NCI-H2081 treated with DMSO at 0.1 percent for 48 hours (cell line): ENCODE measurements at places on chromosomes 1 and 21.
A peak's percentile ranks its signal among the peaks of the same experiment; 100 is the strongest.

DNA sequence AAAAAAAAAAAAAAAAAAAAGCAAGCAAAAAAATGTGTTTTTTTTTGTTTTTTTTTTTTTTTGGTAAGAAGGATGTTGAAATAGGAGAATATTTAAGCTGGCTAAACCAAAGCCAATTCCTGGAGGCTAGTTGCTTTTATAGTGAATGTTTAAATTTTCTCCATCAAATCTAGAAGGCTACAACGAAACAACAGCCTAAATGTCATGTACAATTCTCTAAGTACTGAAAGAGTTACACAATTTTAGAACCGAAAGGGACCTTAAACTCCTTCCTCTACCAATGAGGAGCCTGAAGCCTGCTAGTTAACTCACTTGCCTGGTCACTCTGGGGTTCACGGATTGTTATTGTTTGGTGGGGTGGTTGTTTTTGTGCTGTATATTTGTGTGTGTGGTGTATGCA lies 3.5 kb downstream of the WLS start:
- no peak for DNase-seq

DNA sequence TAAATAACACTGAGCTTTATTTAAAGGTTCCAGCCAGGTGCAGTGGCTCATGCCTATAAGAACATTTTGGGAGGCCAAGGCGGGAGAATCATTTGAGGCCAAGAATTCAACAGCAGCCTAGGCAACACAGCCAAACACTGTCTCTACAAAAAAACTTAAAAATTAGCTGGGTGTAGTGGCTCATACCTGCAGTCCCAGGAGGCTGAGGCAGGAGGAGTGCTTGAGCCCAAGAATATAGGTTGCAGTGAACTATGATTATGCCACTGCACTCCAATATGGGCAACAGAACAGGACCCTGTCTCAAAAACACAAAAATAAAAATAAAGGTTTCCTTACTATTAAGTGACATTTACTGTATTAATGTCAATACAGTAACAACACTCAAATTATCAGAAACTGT lies 2.1 kb downstream of the TAF12 start:
- DNase-seq = no peak

DNA sequence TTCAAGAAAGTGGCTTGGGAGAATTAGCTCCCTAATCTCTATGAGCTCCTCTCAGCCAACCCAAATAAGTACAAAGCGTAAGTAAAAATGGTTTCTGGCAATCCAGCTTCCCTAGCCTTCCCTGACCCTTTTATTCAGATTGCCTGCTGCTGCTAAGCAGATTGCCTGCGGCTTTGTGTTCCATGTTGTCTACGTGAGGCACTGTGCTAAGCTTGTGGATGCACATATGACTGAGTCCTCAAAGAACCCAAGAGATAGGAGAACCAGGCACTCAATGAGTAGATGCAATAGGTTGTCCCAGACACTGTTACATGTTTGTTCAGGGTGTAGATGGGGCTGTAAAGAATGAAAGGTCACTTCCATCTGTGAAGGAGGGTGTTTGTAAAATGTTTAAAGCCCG lies 6.3 kb upstream of the OSBPL9 start:
- no peak for DNase-seq

- no peak for DNase-seq
These were observed 132.4 kb upstream of the TIAM1 start for GRCh38 chr21:31476263-31477022.

- DNase-seq = no peak
These were observed 415.6 kb downstream of the SMYD3 start for GRCh38 chr1:246091477-246091876.

GRCh38 chr1:182784556-182785171 lies 4.9 kb upstream of the NPL start:
- peak; percentile 35 for DNase-seq

- no peak for DNase-seq
These were observed 49.0 kb downstream of the NRIP1 start for GRCh38 chr21:15015622-15016471.

- DNase-seq = no peak
These were observed 53.5 kb downstream of the LPAR3 start for GRCh38 chr1:84839544-84839943.

DNA sequence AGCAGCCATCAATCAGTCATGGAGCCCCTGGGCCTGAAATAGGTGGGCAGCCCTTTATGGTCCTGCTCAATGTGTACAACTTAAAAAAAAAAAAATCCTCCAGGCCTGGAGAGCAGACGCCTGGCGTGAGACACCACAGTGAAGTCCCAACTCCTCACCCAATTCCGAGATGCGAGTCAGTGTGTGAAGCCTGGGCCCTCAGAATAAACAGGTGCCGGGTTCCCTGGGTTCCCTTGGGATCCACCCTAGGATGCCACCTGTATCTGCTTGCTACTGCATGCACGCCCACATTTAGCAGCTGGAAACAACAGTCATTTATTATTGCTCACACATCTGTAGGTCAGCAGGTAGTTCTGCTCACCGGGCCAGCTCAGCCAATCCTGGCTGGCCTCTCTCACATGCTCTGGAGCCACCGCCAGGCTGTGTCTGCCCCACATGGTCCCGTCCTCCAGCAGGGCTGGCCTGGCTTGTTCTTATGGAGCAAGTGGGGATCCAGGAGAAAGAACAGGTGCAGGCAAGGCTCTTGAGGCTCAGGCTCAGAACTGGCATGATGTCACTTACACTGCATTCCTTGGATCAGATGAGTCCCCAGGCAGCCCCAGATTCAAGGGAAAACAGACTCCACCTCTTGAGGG lies 172.7 kb downstream of the NPHP4 start:
- DNase-seq = no peak

DNA sequence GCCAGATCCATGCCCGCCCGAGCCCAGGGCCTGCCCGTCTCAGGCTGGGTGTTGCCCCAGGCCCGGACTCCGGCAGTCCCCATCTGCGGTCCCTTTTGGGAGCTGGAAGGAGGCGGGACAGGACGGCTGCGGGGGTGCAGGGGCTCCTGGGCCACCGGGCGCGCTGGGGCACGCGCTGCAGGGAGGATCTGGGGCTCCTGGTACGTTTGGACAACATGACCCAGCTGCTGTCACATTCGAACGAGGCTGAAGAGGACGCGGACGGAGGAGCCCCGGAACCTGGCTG lies 6.6 kb upstream of the CALML6 start:
- DNase-seq = no peak

GRCh38 chr1:222090103-222090502 lies 348.2 kb upstream of the DUSP10 start:
- DNase-seq = no peak

GRCh38 chr1:25031966-25032667 lies 102.0 kb upstream of the RUNX3 start:
- peak; percentile 57 for DNase-seq

DNA sequence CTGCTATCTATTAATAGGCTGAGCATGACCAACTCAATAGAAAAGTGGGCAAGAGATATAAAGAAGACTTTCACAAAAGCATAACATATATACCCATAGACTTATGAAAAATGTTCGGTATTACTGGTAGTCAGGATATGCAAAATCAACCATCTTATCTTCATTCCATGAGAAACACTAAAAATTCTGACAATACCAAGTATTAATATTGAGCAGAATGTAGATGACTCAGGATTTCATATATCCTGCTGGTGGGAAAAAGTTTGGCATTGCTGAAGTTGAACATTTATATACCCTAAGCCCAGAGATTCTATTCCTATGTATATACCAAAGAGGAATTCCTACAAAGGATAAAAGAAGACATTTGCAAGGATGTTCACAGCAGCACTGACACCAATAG lies 138.3 kb downstream of the CLEC20A start:
- DNase-seq = no peak

GRCh38 chr1:179883040-179883744 lies 1.1 kb downstream of the TOR1AIP1 start:
- peak; percentile 57 for DNase-seq

- DNase-seq = no peak
These were observed 13.5 kb upstream of the ADAMTSL4 start for GRCh38 chr1:150535511-150536287.

DNA sequence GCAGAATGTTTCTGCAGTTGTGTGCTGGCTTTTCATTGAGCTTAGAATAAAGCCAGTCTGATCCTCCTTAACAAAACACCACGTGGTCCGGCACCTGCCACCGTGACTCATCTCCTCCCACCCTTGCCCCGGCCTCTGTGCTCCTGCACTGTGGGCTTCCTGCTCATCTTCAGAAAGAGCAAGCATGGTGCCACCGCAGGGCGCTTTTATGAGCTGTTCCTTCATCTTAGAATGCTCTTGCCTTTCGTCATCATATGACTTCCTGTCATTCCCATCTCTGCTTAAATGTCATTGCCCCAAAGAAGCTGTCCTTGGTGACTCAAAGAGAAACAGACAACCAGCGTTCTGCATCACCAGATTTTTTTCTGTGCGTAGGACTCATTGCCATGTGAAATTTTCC lies 117.8 kb downstream of the HHAT start:
- DNase-seq = no peak

DNA sequence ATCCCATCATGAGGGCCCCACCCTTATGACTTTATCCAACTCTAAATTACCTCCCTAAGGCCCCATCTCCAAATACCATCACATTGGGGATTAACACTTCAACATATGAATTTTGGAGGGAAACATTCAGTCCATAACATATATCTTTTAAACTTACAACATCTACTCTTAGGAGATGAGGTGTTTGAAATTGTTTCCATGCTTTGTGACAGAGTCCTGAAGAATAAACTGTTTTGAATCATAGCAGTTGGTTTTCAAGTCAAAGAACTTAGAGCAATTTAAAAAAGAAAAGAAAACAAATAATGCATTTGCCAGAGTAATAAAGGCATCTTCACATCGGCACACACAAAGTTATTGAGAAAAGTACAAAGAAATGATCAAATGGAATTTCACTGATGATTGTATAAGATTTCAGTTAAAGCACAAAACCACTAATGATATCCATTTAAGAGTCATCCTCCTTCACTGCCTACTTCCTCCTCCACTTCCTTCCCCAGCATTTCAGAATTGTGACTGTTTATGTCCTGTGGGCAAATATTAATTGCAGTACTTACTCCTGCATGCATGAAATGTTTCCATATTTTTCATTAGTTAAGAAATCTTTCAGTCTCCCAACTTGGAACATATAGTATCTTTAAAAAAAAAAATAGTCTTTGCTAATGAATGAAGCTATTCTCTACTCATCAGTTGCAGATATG lies 202.0 kb downstream of the LRRC40 start:
- DNase-seq = no peak

DNA sequence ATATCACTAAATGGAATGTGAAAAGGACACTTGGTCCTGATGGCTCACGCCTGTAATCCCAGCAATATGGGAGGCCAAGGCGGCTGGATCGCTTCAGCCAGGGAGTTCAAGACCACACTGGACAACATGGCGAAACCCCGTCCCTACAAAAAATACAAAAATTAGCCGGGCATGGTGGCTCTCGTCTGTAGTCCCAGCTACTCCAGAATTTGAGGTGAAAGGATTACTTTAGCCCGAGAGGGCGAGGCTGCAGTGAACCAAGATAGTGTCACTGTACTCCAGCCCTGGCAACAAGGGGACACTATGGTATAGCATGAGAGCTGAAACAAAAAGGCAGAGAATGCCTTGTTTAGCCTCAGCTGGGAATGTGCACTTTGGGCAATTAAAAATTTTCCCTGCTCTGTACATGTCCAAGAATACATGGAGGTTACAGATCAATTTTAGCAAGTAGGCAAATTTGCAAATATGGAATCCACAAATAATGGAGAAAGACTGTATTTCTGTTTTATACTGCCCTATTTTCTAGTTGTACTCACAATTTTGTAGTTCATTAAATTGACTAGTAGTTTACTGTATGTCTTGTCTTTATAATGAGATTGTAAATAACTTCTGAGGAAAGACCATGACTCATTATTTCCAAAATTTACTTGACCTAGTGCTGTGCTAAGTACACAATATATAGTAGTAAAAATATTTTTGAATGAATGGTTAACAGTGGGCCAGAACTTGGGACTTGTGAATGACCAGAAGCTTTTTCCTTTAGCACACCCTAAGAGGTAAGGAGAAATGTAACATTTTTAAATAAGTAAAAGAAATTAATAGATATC lies 2.0 kb upstream of the ANGEL2 start:
- no peak for DNase-seq

DNA sequence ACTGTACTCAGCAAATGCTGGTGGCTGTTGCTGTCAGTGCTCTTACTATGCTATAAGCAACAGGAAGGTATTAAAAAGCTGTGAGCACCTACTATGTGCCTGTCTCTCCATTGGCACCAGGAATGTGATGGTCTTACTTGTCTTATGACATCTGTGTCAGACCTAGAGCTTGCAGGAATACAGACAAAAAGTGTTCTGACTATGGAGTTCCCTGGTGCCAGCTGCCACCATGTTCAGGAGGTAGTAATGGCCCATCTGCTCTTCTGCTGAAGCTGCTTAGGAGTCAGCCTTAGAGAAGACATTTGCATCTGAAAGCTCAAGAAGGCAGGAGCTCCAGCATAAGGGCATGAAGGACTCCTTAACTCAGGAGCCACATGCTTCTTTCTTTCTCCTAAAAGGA lies 52.3 kb downstream of the MAB21L3 start:
- DNase-seq = no peak

GRCh38 chr1:30908316-30908695 lies 252 bp downstream of the SDC3 start:
- no peak for DNase-seq

DNA sequence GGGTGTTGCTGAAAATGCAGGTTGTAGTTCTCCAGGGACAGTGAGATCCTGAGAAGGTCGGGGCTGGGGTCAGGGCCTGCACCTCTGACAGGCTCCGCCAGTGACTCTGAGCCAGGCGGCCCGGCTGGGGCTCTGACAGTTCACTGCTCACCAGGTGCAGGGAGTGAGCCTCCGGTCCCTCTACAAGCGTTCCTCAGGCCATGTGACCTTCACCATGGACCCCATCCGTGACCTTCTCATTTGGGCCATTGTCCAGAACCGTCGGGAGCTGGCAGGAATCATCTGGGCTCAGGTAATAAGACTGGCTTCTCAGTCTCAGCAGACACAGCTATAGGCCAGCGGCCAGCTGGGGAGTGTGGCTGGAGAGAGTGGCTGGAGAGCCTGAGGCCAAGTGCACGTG lies 41.8 kb downstream of the TRPM2 start:
- DNase-seq = no peak

DNA sequence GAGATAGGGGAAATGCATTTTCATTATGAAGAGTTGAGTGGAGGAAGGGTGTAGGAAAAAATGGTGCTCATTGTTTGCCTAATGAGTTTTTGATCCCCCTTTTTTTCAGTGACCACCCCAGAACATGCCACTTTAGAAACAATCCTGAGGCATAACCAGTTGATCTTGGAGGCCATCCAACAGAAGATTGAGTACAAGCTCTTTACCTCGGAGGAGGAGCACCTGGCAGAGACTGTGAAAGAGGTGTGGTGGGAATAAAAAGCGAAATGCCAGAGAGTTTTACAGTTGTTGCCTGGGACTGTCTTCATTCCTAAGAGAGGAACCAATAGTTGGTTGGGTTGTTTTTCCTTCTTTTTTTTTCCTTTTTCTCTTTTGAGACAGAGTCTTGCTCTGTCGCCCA lies 54.3 kb upstream of the EPHA8 start:
- DNase-seq = no peak

DNA sequence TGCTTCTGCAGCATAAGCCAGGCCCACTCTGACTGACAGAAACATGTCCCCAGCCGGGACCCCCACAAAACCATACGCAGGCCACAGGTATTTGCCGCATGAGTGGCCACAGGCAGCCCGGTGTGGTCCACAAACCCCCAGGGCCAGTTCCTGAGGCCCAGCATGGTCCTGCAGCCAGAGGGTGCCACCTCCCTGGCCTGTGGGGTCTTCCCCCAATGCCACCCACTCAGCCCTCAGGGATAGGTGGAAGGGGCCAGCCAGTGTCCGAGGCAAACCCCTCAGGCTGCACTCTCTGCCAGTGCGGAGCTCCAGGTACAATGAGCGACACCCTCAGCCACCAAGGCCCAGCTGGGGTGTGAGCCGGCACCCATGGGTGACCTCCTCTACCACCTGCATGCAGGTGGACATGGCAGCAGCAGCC lies 43.5 kb downstream of the UBE2G2 start:
- no peak for DNase-seq
